Bronchus fibroblast of lung (primary cell): ENCODE measurements at places on chromosomes 3 and 15. TPM values are rescaled to one million over a fixed set of nuclear protein-coding genes. Genes with fewer than 3 reads are reported as not detected.

GOLGA8R gene
- 0.30 and 0.50 TPM in 2 replicates for total RNA-seq

SAMMSON gene
- not detected in 2 replicates for total RNA-seq

FBXO40 gene
- not detected in 2 replicates for total RNA-seq

MEGF11 gene
- total RNA-seq = under 0.01 TPM in 1 of 2 replicates, not detected in the other

MCTP2 gene
- 1.8 TPM in 2 replicates for total RNA-seq

NRG4 gene
- not detected in 2 replicates for total RNA-seq

CASR gene
- total RNA-seq = not detected in 2 replicates

CSK gene
- total RNA-seq = 21.1 and 23.5 TPM in 2 replicates

ROPN1 gene
- total RNA-seq = not detected in 2 replicates

TRAT1 gene
- total RNA-seq = not detected in 2 replicates
